ENCODE measurements at places on chromosomes 1 and 21.

DNA sequence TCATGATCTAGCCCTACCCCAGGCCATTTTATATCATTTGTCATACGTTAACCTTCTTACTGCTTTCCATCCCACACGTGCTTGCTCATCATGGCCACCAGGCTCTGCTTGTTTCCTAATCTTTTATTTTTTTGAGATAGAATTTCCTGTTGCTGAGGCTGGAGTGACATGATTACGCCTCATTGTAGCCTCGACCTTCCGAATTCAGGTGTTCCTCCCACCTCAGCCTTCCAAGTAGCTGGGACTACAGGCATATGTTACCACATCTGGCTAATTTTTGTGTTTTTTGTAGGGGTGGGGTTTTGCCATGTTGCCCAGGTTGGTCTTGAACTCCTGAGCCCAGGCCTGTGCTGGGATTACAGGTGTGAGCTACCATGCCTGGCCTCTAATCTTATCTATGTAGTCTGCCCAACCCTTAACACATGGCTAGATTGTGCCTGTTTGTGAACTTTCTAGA lies 3.3 kb downstream of the UAP1 start:
- DNase-seq = no peak

- DNase-seq = no peak
These were observed 216 bp downstream of the PRKCZ start for GRCh38 chr1:2050461-2050792.

- DNase-seq = no peak
These were observed 33.7 kb downstream of the IER5 start for GRCh38 chr1:181122222-181122621.

DNA sequence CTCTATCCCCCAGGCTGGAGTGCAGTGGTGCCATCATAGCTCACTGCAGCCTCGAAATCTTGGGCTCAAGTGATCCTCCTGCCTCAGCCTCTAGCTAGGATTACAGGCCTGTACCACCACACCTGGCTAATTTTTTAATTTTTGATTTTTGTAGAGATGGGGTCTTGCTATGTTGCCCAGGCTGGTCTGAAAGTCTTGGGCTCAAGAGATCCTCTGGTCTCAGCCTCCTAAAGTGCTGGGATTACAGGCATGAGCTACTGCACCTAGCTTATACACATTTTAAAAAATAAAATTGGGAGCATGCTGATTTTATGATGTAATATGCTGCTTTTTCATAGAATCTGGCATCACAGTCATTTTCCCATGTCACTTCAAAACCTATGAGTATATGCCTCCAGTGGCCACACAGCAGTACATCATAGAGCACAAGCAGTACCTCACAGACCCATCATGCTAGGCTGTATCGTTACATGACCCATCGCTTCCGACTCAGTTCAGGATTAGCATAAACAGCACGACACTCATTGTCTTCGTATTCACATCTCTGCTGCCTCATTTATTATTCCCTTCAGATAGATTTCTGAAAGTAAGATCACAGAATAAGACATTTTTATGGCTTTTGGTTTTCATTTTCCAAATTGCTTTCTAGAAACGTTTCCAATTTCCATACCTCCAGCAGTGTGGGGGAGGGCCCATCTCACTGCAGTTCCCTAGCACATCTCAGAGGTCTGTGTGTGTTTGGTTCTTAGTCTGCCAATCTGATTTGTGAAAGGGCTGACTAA lies 35.9 kb upstream of the CCSAP start:
- no peak for DNase-seq

DNA sequence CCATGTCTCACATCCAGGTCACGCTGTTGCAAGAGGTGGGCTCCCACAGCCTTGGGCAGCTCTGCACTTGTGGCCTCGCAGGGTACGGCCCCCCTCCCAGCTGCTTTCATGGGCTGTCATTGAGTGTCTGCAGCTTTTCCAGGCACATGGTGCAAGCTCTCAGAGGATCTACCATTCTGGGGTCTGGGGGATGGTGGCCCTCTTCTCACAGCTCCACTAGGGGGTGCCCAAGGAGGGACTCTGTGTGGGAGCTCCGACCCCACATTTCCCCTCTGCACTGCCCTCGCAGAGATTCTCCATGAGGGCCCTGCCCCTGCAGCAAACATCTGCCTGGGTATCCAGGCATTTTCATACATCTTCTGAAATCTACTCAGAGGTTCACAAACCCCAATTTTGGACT lies 219.4 kb downstream of the LRRC7 start:
- DNase-seq = no peak

DNA sequence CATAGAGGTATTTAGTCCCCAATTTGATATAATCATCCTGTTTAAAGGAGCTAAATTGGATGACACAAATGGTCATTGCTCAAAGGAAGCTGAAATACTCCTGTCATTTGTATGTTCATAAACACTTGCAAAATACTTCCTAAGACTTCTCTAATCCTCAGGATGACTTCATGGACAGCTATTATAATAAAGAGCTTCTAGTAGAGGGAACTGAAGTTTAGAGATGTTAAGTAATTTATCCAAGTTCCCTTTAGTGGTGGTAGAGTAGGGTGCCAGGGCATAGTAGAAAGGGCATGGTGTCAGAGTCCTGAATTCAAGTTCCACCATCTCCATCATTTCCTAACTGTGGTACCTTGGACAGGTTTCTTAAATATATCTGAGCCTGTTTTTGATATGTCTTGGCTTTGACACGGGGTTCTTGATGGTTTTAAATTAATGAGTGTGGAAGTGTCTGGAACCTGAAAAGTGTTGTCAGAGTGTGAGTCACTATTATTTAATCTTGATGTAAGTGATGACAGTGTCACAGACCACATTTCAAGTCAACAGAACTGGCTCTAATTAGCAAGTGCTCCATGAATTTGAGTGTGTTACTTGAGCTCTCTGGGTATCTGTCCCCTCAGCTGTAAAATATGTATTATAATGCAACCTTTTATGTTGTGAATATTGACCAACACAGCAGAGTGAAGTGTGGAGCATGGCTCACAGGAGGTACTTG lies 12.1 kb upstream of the GBP6 start:
- DNase-seq = no peak

DNA sequence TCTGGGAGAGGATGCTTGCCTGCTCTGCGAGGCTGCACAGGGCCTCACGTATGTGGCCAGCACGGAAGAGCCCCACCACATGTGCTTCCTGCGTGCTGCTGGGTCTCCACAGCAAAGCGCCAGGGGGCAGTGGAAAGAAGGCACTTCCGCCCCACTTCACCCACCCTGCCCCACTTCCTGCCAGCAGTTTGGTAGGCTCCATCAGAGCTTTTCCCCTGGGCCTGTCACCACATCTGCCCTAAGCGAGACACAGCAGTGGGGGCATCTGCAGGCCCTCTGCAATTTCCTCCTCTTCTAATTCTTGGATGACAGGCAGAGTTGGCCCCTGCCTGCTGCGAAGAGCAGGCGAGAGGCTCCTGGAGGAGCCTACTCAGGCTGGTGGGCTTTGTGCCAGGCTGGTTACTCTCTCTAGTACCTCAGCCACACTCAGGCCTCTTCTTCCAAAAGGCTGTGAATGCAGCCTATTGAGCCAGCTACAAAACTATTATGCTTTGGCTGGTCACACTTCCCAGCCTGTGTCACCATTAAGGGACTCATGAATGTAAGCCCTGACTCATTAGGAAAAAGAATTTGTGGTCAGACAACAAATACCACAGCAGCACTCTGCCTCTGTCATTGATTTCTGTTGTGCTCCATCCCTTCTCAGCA lies 25.0 kb downstream of the CD244 start:
- no peak for DNase-seq
